ENCODE measurements at places on chromosomes 7 and 10.

DNA sequence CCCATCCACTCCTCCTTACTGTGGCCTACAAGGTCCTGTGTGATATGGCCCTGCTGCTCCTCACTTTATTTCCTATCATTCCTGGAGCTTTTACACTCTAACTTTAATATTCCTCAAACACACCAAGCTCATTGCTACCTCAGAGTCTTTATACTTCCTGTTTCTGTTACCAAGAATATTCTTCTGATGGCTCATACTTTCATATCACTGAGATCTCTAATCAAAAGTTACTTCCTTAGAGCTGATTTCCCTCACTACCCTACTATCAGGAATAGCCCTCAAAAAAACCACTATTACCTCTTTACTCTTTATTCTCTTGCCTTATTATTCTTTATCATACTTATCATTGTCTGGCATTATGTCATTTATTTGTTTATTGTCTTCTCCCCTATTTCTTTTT, 5.8 kb upstream of the PPP3CB start:
- no peak for DNase-seq

DNA sequence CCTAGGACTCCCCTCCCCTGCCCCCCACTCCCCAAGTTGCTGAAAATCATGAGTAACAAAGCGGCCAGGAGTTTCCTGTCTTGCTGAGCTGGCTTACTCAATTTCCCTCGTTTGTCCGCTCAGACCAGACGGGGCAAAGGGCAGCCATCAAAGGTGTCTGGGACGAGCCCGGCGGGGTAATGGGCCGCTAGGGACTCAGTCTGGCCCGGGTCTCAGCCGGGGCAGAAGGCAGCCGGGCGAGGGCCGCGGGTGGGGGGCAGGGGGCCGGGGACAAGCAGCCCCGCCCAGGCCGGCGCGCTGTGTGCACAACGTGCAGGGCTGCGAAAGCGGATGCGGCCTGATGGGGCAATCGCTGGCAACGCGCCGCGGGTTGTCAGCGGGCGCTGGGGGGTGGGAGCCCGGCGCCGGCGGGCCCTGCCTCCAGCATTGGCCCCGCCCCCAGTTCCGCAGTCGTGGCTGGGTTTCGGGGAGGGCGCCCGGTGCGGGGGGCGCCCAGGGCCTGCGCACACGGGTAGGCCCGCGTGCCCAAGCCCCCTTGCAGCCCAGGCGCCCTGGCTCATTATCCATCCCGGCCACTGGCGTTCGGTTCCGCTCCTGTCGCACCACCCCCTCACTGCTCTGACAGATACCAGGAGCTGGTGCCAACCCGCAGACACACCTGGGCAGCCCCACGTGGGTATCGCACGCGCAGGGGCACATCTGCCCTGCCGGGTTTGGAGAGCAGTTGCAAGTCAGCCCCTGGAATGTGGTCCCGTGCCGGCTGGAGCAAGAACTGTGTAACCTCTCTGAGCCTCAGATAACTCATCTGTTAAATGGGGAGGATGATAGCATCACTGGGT, 35.1 kb downstream of the DNAJB12 start:
- DNase-seq, result peak; percentile 80

DNA sequence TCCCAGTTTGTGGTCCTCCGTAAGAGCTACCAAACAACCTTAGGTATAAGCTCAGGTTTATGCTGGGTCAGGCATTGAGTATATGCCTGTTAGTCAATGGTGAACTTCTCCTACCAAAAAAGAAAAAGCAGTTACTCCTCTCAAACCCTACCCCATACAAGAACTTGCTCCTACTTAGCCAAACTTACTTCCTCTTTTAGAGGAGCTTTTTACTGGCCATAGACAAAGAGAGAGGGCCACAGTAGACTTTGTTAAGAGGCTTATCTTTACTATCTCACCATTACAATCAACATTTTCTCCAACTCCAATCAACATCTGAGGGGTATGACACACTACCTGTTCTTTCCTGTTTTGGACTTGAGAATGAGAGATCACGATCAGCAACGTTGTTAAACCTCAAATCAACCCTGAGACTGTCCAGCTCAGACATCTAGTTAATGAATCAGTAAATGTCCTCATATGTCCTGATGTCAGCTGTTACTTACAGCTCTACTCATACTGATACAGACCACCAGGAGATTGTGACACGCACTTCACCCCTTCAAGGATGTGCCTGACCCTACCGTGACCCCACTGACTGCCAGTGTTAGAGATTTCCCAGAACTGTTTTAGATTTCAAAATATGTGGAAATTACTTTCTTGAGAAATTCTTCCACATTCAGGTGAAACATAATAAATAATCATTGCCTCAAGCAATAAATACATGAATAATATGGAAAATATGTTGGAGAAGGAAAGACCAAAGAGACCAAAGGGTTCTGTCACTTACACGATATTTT, 18.4 kb upstream of the CCDC71L start:
- DNase-seq, result no peak

DNA sequence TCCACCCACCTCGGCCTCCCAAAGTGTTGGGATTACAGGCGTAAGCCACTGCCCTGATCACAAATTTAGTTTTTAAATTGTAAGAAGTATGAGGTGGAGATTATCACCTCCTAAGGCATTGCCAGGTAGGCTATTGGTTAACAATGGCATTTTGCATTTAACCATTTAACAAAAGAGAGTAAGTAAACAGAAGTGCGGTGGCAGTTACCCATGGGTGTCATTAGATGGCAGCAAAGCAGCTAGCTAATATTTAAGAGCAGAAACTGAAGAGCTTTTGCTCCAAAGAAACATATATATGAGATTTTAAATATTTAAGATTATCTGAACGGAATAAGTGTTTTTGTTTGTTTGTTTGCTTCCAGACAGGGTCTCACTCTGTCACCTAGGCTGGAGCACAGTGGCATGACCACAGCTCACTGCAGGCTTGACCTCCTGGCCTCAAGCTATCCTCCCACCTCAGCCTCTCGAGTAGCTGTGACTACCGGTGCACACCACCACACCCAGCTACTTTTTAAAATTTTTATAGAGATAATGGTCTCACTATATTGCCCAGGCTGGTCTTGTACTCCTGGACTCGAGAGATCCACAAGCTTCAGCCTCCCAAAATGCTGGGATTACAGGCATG, 325.5 kb upstream of the C7orf33 start:
- no peak for DNase-seq

GRCh38 chr7:2109251-2109872, 123.4 kb downstream of the MAD1L1 start:
- no peak for DNase-seq

DNA sequence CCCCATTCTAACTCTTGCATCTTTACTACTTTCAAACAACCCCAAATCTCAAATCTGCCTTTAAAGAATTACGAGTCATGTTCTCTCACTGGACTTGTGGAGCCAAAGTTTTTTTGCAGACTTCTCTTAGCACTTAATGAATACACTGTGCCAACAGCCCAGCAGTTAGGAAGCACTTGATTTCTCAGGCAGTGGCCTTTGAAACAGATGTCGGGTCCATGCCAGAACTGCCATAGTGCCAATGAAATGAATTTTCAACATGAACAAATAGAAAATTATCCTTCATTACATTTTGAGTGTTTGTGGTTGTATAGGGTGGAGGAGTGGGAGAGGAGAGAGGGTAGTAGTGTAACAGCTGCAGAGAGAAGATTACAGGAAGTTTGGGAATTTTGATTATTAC, 5.9 kb downstream of the BORCS7 start:
- DNase-seq, result no peak

GRCh38 chr10:79393924-79394610, 46.8 kb downstream of the PPIF start:
- DNase-seq, result no peak

- no peak for DNase-seq
Measured at GRCh38 chr7:32253299-32253698, 183.1 kb upstream of the PDE1C start.

DNA sequence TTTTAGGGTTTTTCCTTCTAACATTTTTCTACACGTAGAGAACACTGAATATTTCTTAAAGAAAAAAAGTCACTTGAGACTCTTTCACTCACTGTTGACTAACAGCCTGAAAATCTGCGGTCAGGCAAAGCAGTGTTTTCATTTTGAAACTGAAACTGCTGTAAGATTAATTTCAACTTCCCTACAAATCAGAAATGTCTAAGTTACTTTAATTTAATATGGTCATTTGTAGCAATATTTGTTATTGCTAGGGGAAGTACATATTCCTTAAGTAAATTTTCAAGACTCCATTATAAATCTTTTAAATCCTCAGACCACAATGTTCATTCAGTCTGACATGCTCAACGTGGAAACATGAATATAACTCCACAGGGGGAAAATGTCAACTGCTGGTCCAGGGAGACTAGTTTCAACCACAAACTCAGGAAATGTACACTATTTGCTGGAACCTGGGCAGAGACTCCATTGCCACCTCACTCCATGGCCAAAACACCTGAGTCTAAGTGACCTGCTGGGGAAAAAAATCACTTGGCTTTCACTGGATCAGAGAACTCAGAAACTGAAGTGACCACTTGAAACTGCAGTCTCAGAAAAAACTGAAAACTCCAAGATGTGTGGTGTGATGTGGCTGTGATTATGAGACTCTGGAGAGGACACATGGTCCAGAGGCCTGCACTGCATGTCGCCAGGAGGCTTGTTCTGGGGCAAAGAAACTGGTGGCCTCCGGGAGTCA, 161.2 kb downstream of the TAX1BP1 start:
- DNase-seq, result no peak

- DNase-seq, result no peak
Measured at GRCh38 chr7:15396210-15397158, 165.3 kb downstream of the AGMO start.

DNA sequence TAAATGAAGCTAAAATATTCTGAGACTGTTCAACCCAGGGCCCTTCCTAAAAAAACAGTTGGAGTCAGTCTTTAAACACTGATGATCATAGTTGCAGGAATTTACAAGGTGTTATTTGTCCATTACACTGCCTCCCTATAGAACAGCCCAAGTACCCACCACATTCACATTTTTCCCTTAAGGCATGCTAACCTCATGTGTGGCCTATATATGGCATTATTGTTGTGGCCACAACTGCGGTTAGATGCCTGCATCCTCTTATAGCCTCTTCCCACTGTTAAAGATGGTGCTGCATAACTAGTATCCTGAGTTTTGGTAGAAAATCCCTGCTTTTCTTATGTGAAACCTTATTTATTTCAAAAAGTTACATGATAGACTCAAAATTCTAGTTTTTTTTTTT, 287.9 kb upstream of the SEMA3A start:
- DNase-seq, result no peak

GRCh38 chr10:24544776-24545175, 178.9 kb downstream of the ARHGAP21 start:
- no peak for DNase-seq

GRCh38 chr7:2979951-2980350, 63.7 kb downstream of the CARD11 start:
- no peak for DNase-seq

- no peak for DNase-seq
Measured at GRCh38 chr7:152336754-152337368, 98.9 kb downstream of the KMT2C start.

DNA sequence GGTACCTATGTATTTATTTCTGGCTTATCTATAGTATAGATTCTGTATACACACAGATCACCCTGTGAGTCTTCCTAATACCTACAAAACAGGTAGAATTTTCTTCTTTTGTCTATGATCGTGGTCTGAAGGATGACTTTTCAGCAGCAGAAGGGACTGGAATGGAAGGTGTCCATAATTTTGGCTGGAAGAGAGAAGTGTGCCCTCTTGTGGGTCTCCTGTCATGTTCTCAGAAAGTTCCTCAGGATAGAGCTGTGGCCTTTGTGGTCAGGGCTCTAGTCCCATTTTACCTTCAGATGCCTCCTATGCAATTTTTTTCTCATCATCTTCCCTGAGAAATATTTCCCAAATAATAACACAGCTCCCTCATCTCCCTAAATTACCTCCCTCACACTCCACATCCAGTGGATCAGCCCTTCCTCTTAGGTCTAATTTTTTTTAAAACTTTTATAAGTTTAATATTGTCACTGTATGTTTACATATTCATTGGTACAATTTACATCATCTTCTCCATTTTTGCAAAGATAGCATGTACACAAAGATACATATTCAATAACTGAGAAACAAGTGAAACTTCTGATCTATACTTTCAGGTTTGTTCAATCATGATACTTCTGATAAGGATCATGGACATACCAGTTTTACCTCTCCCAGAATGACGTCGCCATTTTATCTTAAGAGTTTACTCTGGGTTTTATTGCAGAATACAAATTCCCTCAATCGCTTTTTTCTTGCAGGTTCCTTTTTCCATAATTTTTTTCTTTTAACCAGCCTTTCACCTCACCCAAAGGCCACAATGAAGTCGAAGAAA, 112.7 kb downstream of the REEP3 start:
- no peak for DNase-seq

GRCh38 chr10:73969224-73969841, 28.6 kb upstream of the VCL start:
- DNase-seq, result no peak

DNA sequence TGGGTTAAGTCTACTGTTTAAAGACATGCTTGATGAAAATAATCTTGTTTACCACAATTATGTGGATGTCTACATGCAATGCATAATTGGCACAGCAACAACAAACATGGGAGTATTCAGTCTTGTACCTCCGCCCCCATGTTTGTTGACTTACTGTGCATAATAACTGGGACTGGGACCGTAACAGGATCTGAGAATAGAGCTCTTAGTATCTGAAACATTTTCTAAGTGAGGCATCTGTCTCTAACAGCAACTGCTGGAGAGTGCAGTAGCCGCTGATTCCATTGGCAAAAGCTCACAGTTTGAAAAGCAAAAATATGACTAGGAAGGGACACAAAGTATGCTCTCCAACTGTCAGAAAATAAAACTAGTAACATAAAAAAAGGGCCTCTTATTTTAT, 61.6 kb downstream of the ENO4 start:
- DNase-seq, result no peak

GRCh38 chr7:158910254-158911053, 54.1 kb downstream of the DYNC2I1 start:
- no peak for DNase-seq

DNA sequence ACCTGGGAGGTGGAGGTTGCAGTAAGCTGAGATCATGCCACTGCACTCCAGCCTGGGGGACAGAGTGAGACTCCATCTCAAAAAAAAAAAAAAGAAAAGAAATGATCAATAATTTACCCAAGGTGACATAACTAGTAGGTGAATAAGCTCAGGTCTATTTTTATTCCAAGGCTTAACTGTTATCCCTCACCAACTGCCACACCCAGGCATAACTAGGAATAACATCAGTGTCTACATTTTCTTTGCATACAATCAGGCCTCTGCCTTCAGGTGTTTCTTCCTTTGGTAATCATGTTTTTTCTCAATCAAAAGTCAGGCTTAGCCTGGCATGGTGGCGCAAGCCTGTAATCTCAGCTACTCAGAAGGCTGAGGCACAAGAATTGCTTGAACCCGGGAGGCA, 26.6 kb downstream of the CPEB3 start:
- no peak for DNase-seq

- no peak for DNase-seq
Measured at GRCh38 chr10:47451273-47451997, 32.5 kb downstream of the ANXA8 start.

GRCh38 chr7:115274-115911, 77.0 kb upstream of the FAM20C start:
- no peak for DNase-seq

- DNase-seq, result no peak
Measured at GRCh38 chr7:88615336-88615735, 144.2 kb upstream of the ZNF804B start.

- no peak for DNase-seq
Measured at GRCh38 chr7:121547544-121548092, 151.5 kb upstream of the FAM3C start.

GRCh38 chr10:13684252-13684791, 97.6 kb downstream of the PRPF18 start:
- DNase-seq, result no peak

- DNase-seq, result no peak
Measured at GRCh38 chr10:62238880-62239279, 29.8 kb downstream of the RTKN2 start.

All from stimulated activated CD8-positive, alpha-beta memory T cell treated with anti-CD3 and anti-CD28 coated beads, Interleukin-15, amount 100 ng/mL, for 4 hours (primary cell).